ENCODE measurements at places on chromosomes 2 and 18. TPM values are rescaled to one million over a fixed set of nuclear protein-coding genes. Genes with fewer than 3 reads are reported as not detected.

Gene YES1
- total RNA-seq, result 68.2 TPM

DNA sequence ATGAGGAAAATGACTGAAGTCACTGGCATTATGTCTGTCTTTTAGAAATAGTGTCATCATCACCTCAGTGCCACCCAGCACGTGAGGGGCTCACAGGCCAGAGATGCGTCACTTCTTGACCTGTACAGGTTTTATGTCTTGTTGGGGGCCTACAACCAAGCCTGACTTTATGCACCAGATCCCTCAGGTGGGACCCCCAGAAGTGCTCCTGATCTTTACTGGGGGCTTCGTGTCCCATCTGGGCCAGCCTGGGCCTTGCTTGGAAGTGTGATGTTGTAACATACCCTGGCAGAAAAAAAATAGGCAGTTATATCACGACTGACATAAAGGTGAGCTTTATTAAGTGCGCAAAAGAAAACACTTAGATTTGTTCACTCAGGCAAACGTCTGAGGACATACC is 21.5 kb upstream of the GNAL start:
- DNase-seq, result no peak

- DNase-seq, result no peak
These were observed at the start of gene SLC38A11 for GRCh38 chr2:164954954-164955701. SLC38A11 (minus strand) TSS chr2:164955525; CDS start chr2:164955247, 278 bp downstream.

- no peak for DNase-seq
These were observed 35.7 kb downstream of the RTTN start for GRCh38 chr18:70169747-70170146.

DNA sequence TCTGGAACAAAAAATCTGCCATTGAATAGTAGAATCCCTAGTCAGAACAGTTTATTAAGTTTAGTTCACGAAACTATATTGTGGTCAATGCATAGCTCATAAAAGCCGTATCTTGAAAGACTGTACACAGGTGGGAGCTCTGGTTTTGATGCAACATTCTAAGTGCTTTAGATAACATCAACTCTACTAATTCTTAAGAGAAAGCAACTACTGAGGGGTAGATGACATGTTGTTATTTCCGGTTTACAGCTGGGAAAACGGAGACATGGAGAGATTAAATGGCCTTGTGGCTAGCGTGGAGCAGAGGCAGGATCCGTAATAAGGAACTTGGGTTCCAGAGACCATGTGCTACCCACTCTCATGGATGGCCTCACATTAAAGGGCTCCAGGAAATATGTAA is 4.2 kb upstream of the ITGA6 start:
- DNase-seq, result no peak

GRCh38 chr2:197037863-197038398 is 111.4 kb upstream of the PGAP1 start:
- DNase-seq, result no peak

- DNase-seq, result no peak
These were observed 55.3 kb downstream of the NXPH2 start for GRCh38 chr2:138724729-138725459.

DNA sequence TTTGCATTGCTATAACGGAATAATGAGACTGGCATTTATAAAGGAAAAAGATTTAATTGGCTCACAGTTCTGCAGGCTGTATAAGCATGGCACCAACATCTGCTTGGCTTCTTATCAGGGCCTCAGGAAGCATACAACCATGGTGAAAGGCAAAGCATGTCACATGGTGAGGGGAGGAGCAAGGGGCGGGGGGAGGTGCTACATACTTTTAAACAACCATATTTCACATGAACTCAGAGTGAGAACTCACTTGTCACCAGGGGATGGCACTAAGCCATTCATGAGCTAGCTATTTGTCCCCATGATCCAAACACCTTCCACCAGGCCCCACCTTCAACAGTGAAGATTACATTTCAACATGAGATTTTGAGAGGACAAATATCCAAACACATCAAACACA is 188.7 kb downstream of the MBD5 start:
- no peak for DNase-seq

- DNase-seq, result no peak
These were observed 6.1 kb upstream of the TDRD15 start for GRCh38 chr2:21117688-21118087.
